ENCODE measurements at places on chromosomes 6 and 20. TPM values are rescaled to one million over a fixed set of nuclear protein-coding genes. Genes with fewer than 3 reads are reported as not detected.

The SLC16A10 gene
- not detected for total RNA-seq

The BEND6 gene
- 1.2 TPM for total RNA-seq

The TSBP1 gene
- not detected for total RNA-seq

The FKBP1C gene
- 0.39 TPM for total RNA-seq

The HSD17B8 gene
- total RNA-seq = 27.4 TPM

The VNN1 gene
- total RNA-seq = 0.46 TPM

The RIMS1 gene
- 0.08 TPM for total RNA-seq

The SNAP91 gene
- not detected for total RNA-seq

The MCM3 gene
- 38.3 TPM for total RNA-seq

Measured in hair follicular keratinocyte (primary cell).